NCI-H82 (cell line): ENCODE measurements at places on chromosomes 1 and 21.

GRCh38 chr1:184698016-184698415 is 56.6 kb downstream of the EDEM3 start:
- DNase-seq, result no peak

- DNase-seq, result no peak
Observed at GRCh38 chr1:199298825-199299224, 660.0 kb downstream of the PTPRC start.

DNA sequence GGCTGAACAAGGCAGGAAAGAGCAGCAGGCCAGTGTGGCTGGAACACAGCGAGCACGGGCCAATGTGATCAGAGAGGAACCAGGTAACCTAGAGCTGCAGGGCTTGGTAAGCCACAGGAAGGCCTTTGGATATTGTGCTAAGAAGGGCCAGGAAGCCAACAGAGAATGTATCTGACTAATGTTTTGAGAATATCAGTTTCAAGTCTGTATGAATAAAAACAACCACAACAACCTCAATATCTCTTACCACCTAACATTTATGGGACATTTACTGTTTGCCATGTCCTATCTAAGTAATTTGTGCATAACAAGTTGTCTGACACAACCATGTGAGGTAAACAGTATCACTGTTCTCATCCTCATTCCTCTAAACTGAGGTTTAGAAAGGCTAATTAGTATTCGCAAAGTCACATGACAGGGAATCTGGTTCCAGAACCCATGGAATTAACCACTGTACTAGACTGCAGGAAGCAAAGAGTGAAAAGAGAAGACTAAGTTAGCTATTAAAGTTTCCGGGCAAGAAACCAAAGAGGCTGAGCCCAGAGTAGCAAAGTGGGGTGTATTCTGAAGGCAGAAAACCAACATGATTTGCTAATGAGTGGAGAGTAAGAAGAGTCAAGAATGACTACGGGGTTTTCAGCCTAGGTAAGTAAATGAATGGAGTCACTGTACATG is 38.9 kb downstream of the SPRTN start:
- no peak for DNase-seq

GRCh38 chr1:81165963-81166362 is 634.8 kb upstream of the ADGRL2 start:
- DNase-seq, result no peak

DNA sequence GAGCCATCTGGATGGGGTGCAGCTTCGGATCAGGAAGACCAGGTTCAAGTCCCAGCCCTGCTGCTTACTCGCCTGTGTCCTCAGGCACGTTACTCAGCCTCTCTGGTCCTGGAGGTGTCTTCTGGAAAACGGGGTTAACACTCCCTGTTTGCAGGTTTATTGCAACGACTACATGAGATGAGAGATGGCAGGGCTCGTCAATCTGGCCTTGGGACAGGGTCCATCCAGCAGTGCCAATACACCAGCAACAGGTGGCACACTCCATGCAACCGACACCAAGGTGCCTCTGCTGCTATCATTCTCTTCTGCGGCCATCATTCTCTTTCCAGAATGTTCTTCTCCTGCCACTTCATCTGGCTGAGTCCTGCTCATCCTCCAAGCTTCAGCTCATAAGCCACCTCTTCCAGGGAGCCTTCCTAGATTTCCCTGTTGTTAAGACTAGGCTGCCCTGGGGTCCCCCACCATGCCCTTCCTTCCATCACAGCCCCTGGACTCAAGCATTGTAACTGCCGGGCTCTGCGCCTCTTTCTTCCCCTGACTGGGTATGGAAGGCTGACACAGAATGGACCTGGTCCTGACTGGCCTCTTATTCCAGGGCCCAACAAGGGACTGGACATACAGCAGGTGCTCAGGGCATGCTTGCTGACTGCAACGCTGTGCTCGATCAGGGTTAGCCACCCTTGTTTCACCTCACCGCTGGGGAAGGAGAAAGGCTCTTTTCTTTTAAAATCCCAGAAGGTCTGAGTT is 87.4 kb downstream of the DMRTB1 start:
- DNase-seq, result no peak

- peak; percentile 96 for DNase-seq
Observed at GRCh38 chr21:15138490-15138889, 73.7 kb upstream of the NRIP1 start.

DNA sequence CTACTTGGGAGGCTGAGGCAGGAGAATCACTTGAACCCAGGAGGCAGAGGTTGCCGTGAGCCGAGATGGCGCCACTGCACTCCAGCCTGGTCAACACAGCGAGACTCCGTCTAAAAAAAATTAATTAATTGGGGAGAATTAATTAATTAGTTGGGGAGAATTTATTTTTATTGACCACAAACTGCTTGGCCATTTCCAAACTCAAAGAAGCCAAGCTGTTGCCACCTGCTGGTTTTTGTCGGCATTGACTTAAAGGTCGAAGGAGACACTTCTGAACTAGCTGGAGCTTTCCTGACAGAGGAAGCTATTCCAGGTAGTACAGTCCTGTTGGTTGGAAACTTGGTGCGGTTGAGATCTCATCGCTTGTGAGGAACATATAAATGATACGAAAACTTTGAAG is 13.1 kb downstream of the MAP1LC3C start:
- DNase-seq, result peak; percentile 74

GRCh38 chr1:182888736-182889531 is 49.8 kb downstream of the DHX9 start:
- DNase-seq, result peak; percentile 38

DNA sequence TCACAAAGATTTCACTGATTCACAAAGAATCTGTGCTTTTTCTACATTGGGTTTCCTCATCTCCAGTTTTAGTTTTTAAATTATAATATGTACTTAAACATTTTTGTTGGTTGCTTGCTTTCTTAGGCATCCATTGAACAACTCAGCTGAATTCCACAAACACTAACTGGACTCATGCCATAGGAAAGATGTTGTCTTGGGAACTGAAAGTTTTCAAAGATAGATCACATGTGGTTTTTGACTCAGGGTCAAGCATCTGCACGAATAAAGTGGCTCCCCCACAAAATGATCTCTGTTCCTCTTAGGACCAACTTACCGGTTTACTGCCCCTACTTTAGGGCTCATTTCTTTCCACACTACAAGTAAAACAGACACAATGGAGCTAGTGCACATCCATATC is 3.1 kb upstream of the KRTAP21-1 start:
- no peak for DNase-seq
